ENCODE measurements at places on chromosomes 13 and 19.
A peak's percentile ranks its signal among the peaks of the same experiment; 100 is the strongest.

GRCh38 chr13:33757713-33758112 is 60.2 kb upstream of the RFC3 start:
- DNase-seq, result no peak

GRCh38 chr13:48504606-48505005 is 28.3 kb downstream of the RCBTB2 start:
- DNase-seq, result no peak

GRCh38 chr13:97928301-97928700 is 25.2 kb upstream of the IPO5 start:
- no peak for DNase-seq

DNA sequence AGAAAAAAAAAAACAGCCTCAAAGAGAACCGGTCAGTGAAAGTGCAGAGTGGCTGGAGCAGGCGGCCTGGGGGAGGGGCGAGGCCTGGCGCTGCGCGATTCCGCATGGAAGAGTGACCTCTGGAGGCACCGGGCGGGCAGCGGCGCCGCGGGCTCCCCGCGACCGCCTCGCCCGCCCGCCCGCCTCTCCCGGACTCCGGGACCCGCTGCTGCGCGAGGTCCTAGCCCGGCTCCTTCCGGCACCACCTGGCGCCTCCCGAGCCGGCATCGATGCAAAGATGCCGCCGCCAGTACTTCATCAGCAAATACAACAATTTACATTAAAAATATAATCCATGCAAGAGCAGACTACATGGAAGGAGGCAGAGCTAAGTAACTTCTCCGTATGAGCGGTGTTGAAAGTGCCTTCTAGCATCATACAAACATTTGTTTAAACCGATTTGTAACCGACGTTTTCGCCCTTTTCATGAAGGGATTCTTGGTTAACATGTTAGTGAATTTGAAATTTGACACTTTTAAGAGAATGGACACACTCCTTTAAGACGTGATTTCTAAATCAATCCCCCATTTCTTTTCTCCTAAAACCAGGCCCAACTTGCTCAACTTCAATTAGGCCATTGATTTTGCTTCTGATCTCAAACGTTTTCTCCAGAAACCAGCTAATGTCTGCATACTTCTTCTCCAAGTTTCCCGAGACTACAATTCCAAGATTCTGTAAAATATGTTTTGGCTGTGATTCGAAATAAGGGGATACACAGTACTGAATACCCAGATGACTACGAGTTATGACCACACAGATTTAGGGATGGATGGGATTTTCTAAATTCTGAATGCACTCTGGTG is 2.1 kb downstream of the EFNB2 start:
- DNase-seq, result peak; percentile 32

- no peak for DNase-seq
These were observed 23.5 kb downstream of the EBPL start for GRCh38 chr13:49667773-49668172.

GRCh38 chr19:28359431-28360414 is 853.2 kb downstream of the UQCRFS1 start:
- DNase-seq, result no peak
